ENCODE measurements at places on chromosomes 7 and 10. TPM values are rescaled to one million over a fixed set of nuclear protein-coding genes. Genes with fewer than 3 reads are reported as not detected.

GRCh38 chr7:138565451-138566114, 105.5 kb downstream of the TRIM24 start:
- no peak for DNase-seq

- DNase-seq, result no peak
These were observed 67.7 kb downstream of the XRCC2 start for GRCh38 chr7:152608208-152608607.

GRCh38 chr10:30051220-30051619, 8.2 kb downstream of the JCAD start:
- DNase-seq, result no peak

- DNase-seq, result no peak
These were observed at the start of gene CALCR for GRCh38 chr7:93574646-93575554. CALCR (minus strand) TSS chr7:93574724; CDS start chr7:93486981, 87,743 bp downstream.

DNA sequence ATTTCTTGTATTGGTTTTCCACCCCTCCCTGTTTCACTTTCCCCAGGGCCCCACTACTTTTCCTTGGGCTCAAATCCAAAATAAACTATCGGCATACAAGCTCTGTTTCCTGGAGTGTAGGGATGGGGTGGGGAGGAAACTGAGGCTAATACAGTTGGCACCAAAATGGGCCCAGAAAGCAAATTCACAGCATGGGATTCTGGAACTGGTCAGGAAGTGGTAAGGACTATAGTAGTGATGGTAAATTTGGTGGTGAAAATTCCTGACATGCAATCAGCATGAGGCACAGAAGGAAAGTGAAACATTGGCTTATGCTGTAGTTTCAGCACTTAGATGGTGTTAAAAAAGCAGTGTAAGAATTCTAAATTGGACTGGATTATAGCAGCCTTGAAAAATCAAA, 8.7 kb upstream of the SAMD9L start:
- DNase-seq, result no peak

NUB1 gene
- 39.6 TPM for total RNA-seq

ACSL5 gene
- total RNA-seq, result 9.2 TPM

DNA sequence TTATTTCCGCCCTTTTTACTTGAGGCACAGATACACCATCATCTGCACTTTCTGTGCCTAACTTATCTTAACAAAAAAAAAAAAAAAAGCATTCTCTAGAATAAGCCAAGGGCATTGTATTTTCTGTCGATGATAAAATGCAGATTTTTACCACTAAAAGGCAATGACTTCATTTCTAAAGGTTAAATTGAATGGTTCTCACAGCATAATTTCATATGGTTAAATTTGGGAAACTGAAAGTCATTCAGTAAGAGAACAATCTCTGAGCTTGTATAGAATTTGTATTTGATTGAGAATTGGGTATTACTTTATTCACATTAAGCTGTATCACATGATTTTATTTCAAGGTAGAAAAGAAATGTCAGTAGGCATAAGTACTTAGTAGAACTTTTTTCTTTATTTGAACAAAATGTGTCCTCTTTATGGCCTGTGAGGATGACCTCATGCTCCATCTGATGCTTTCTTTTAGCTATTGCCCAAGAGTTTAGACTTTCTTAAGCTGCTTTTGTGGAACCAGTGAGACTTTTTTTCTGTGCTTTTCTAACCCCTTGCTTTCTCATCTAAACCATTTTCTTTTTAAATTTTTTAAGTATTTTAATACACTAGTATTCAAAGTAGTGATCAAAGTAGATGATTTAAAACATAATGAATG, 110.3 kb downstream of the LRRC4 start:
- no peak for DNase-seq

TEX36 gene
- total RNA-seq, result not detected
